ENCODE measurements at places on chromosomes 3 and 15.
A peak's percentile ranks its signal among the peaks of the same experiment; 100 is the strongest.

DNA sequence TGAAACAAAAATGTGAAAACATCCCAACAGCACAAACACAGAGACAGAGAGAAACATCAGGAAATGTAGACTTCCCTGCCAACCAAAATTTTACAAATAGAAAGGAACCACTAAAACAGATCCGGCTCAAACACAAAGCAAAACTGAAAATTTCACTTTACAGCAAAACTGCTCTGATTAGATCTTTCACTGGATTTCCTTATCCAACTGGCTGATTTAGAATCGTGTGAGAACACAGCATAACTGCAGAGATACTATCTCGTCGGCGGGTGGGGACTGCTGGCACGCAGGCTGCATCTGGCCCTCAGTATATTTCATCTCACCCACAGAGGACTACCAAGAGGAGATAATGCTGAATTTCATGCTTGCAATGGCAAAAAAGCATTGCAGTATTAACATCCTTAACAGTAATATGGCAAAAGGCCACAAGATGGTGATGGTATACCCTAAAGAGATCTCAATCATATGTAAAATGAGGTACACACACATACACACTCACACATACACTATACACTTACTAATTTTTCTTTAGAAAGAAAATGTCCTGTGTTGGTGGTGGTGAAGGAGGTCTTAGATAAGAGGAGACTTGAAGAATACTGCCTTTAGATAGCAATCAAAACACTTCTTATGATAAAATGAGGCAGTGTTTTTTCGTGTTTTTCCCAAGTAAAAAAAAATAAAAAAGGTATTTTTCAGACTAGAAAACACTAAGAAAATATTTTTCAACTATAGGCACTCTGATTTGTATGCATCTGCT lies 10.6 kb upstream of the LEO1 start:
- peak; percentile 58 for DNase-seq

- DNase-seq: no peak
These were observed 147.4 kb upstream of the SMAD3 start for GRCh38 chr15:66917904-66918448.

- DNase-seq: no peak
These were observed 1081.1 kb upstream of the EPHA6 start for GRCh38 chr3:95733336-95733735.

GRCh38 chr3:139529662-139530061 lies 9.9 kb downstream of the RBP1 start:
- no peak for DNase-seq

DNA sequence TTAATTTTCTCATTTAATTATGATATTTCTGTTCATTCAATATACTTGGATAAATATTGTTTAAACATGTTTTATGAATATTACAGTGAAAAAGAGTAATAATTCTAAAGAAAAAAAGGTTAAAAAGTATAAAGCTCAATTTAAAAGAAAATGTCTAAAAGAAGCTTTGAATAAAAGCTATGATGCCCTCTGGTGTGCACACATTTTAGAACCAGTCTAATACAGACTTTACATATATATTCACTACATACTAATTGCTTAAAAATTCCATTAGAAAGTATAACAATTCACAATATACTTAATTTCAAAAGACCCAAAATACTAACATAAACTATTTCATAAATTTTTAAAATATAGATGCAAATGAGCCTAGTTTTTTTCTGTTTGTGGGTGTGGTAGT lies 909.1 kb upstream of the ROBO1 start:
- DNase-seq: peak; percentile 29

DNA sequence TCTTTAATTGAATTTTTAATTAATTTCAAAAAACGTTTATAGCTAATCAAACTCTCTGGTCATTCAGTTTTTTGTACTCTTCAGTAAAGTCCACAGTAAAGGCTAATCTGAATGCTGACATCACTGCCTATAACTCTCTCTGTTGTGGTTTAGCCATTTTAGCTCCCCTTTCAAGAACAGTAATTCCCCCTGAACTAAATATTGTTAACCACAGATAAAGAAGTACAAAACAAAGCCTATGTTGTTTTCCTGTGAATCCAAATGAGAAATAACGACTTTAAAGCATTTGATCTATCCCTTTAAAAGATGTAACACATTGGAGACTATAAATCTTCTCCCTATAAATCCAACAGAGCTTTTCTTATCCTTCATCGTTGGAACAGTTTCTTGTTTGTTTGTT lies 94.2 kb downstream of the ZBTB20 start:
- no peak for DNase-seq

DNA sequence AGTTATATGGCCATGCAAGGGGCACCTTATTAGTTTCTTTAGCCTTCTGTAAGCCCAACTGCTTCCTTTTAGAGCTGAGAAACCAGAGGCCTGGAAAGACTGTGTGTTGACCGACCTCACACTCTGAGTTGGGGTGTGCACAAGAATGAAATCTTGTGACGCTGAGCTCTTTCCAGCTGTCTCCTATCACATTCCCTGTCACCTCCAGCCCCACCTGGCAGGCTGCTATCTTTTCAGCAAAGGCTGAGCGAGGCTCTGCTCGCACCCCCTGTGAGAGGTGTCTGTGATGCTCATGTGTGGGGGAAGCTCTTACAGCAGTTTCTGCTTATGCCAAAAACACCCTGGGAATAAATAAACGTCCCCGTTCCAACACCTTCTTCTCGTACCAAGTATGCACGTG lies 27.0 kb upstream of the LPP start:
- DNase-seq: no peak

- DNase-seq: no peak
These were observed 241.8 kb upstream of the SLCO3A1 start for GRCh38 chr15:91611561-91612323.

- DNase-seq: no peak
These were observed 60.7 kb downstream of the CAPN7 start for GRCh38 chr3:15266510-15267376.

DNA sequence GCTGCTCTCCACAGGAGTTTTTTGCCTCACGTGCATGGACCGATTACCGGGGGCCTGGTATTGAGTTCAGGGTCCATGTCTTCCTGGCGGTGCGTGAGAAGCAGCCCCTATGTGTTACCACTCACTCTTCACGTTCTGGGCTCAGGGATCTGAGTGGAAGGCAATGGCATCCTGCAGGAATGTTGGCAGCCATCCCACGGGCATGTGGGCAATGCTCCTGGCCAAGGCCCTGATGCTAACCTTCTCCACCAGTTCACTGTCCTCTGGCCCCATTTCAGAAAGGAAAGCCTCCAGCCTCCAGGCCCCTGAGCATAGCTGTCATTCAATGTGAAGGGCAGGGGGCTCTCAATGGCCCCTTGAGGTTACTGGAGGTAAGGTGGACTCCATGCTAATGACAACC lies 43.0 kb upstream of the KY start:
- no peak for DNase-seq

DNA sequence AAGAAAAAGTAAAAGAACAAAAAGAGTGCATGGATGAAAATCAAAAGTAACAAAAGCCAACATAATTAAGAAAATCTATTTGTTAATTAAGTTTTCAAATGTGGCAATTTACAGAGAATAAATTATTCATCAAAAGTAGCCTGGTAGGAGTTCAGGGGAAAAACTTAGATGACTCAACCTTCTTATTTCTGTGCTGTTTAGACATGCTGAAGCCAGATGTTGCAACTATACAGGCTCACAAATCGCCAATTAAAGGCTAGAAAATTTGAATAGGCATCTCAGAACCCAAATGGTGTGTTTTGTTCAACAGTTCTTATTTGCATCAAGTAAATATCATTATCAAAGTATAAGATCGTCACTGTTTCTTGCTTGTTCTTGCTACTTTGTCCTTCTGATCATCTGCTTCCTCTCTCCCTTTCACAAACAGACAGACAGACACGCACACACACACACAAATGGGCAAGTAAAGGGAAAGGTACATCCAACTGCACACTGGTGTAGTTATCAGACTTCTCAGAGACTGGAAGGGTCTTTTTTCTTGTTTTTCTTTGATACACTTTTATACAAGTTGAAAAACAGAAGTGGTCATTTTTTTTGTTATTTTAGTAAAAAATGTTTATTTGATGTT lies 572.2 kb downstream of the MECOM start:
- no peak for DNase-seq

GRCh38 chr15:92111751-92112150 lies 258.2 kb downstream of the SLCO3A1 start:
- no peak for DNase-seq

DNA sequence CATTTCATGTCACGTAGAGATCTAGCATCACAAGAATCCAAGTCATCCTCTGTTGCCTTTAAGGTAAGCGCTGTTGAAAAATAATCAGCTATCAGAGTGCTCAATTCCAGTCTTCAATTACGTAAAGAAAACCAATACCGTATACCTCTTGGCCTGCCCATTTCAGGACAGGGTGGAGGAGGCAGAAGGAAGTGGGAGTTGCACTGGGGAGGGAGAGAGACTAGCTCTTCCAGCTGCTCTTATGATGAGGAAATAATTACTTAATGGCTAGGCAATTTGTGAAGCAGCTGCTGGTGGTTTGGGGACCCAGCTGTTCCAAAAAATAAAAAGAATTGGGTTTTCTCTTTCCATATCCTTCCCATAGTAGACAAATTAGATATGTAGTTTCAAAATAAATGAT lies 365.8 kb upstream of the MCTP2 start:
- peak; percentile 46 for DNase-seq

DNA sequence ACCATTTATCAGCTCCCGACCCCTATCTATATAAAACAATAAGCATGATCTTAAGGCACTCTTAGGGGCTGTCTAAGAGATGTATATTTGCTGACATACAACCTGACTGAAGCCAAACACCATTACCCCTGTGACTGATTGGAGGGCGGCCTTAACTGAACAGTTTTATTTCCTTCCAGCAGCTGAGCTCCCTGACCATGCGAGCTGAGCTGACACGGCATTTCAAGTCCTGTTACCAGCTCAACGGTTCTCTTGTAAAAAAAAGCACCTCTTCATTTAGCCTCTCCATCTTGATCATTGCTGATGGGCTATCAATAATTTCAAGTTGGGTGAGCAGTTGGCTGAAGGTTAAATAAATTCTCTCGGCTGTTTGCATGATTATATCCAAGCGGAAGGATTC lies 33.4 kb upstream of the BNIP2 start:
- peak; percentile 21 for DNase-seq

DNA sequence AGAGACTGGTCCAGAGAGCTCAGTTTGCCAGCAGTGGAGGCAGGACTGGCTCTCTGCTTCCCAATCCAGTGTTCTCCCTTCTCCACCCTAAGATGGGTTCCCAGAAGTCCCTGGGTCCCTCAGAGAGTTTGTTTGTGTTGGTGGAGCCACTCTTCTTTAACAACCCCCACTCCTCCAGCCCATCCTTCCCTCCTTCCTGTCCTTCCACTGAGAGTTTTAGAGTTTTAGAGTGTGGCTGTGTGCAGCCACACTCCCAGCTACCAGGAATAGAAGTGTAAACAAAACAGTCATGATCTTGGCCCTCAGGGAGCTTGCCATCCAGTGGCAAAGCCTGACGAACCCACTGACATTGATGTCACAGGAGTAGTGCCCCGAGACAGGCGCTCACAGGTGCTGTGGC lies 12.5 kb upstream of the FBLN2 start:
- no peak for DNase-seq

- DNase-seq: no peak
These were observed 1730.4 kb downstream of the SI start for GRCh38 chr3:163347944-163348343.

DNA sequence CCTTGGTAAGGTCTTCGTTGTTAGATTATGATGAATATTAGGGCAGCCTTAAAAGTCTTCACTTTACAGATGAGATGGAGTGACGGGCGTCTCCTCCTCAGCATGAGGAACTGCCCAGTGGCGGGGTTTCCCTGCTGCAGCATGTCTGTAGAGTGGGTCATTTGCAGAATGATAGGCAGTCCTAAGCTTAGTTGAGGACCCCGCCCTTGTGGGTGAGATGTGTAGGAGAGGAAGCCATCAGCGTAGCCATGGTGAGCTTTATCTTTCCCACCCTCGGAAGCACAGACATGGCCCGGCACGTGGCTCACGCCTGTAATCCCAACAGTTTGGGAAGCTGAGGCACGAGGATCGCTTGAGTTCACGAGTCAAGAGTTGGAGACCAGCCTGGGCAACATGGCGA lies 877 bp downstream of the NIT2 start:
- no peak for DNase-seq

DNA sequence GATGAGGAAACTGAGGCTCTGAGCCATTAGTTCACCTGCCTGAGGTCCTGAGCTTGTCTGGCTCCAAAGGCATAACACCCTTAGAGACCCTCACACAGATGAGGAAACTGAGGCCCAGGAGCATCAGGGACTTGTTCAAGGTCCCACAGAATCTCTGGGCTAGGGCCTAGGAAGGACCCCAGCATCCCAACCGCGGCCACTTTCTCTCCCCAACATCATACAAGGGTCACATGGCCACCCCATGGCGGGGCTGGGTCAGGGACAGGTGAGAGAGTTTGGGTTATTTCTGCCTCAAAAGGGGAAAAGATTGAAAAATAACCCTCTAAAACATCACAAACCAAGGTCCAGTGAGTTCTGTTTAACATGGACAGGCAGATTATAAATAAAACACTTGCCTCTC lies 6.7 kb downstream of the LINGO1 start:
- no peak for DNase-seq

DNA sequence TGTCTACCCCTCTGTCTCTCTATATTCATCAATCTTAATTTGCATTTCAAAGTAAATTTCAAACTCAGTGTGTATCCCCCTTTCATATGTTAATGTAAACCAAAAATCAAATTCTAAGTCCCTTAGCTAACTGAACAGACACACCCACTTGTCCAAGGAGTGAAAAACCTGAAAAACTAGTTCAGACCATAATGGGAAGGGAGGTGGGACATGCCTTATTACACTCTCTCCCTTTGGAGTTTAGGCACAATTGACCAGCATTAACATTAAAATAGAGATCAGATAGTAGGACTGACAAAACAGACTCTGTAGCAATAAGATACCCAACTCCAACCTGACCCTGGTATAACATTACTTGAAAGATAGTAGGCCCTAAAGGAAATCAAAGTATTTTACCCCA lies 247.7 kb upstream of the GADL1 start:
- no peak for DNase-seq

DNA sequence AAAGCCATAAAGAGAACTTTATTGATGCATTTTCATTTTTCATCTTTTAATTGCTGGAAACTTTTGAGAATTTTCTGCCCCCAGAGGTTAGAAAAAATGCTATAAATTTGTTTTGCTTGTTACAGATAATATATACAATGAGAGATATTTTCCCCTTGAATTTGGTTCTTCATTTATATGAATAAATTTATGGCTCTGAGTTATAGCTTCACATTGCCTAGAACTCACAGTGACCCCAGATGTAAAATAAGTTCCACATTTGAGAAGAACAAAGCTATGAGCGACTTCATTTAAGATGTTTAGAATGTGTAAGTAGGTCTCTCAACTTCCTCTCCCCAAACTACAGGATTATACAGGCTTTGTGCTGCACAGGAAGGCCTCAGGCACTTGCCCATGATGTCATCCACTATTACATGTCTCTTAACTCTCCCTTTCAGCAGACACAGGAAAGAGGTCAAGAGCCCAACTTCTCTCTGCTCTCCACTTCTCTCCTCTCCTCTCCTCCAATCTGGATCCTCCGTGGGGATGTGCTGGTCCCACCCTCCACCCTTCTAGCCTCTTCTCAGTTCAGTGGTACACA lies 92.8 kb downstream of the DUT start:
- DNase-seq: no peak
